Amygdala (tissue), 56 donors: ENCODE measurements at places on chromosomes 16 and 17.
A peak's percentile ranks its signal among the peaks of the same experiment; 100 is the strongest.

DNA sequence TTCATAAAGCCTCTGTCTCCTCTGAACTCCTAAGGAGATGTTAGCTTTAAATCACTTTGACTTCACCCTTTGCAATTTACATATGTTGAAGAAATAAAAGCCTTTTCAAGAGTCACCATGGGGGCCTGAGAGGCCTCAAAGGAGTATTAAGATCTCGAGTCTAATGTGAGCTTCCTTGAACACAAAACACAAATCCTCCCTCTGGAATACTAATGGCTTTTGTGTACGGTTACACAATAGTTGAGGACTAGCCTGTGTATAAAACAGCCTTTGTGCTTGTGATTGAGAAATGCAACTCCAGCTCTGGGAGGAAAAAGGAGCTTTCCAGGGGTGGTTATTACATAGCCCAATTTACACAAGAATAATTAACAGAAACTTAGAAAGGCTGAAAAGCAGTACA lies 1140.2 kb downstream of the CDH11 start:
- no peak for DNase-seq

- no peak for DNase-seq
Observed at GRCh38 chr17:8282345-8282744, 6.1 kb upstream of the RANGRF start.

GRCh38 chr17:8966926-8967325 lies 1.4 kb upstream of the PIK3R5 start:
- no peak for DNase-seq

DNA sequence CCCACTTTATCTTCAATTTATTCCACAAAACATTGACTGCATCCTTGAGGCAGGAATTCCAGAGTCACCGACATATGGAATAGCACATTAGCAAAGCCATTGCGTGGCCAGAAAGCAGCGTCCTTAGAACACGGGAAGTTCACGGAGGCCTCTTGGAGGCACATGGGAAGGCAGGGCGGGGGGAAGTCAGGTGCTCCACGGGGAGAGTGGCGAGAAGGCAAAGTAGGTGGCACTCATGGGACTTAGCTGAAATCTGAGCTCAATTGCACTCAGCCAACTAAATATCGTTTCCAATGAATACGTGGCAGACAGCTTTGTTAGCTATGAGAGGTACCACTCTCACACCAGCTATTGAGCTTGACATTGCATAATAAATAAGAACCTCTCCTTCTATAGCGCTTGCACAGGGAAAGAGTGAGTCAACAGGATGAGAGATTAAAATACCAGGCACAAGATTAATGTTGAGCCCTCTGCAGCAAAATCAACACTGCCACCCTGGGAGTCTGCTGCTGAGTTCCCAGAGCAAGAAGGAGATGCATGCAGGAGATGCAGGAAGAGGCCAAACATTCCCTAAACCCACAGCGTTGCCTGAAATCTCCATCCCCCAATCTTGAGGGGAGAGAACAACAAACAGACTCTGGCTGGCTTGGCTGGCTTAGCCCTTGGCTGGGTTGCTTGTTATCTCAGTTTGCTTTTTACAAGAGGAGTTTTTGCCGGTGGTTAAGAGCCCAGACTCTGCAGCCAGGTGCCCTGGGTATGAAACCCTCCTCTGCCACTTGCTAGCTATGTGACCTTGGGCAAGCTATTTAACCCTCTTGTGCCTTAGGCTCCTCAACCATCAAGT lies 28.8 kb downstream of the ABCC12 start:
- DNase-seq, result no peak

DNA sequence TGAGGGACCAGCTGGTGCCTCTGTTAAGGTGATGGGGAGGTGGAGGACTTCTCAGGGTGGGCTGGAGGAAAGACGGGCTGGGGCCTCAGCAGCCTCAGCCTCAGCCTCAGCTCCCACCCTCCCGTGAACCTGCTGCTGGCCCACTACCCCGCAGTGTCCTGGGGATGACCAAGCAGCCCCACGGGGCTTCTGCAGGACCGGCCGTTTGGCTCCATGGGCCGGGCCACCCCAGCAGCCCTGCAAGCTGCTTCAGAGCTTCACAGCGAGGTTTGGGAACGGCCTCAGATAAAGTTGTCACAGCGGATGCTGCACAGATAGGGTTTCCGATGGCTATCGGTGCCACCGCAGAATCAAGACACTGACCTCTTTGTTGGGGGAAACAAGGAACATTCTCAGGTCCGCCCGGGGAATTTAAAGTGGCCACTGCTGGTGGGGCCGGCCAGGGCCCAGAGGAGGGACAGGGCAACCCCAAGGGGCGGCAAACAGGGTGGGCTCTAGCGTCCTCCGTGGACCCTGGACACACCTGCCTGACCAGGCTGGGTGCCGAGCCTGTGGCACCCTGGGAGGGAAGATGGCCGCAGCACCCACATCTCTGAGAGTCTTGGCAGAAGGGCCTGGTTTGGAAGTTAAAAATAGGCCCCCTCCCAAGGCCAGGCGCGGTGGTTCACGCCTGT lies 47.8 kb upstream of the ZC3H18 start:
- DNase-seq, result no peak

DNA sequence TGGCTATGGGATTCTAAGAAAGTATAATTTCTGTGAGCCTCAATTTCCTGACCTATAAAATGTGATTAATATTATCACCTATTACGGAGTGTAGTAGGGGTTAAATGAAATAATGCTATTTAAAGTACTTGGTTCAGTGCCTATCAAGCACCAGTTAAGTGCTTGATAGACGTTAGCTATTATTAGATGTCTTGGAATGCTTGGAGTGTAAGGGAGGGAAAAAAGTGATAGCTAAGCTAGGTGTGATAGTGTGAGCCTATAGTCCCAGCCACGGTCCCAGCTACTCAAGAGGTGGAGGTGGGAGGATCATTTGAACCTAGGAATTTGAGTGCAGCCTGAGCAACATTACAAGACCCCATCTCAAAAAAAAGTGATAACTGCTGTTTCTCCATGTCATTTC lies 7.5 kb downstream of the ORC6 start:
- DNase-seq, result no peak

GRCh38 chr17:71055128-71055527 lies 885.8 kb downstream of the KCNJ2 start:
- DNase-seq, result no peak

DNA sequence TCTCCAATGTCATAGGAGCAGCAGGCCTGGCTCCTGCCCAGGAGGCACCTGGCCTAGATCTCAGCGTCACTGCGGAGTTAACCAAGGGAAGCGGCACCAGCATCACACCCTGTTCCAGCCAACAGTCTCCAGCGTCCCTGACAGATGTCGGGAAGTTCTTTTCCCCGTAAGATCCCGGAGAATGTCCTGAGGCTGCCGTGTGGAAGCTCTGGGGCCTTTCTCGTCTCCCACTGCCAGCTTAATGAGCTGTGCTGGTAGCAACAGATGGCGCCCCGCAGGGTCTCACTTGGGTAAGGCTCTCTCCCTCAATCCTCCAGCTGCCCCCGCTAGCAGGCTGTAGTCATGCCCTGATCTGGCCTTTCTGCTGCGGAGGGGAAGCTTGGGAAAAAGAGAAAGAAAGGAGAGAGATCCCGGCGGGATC lies 57.5 kb downstream of the MARCHF10 start:
- DNase-seq, result no peak

- peak; percentile 12 for DNase-seq
Observed at GRCh38 chr16:20383106-20384029, 21.2 kb downstream of the PDILT start.

DNA sequence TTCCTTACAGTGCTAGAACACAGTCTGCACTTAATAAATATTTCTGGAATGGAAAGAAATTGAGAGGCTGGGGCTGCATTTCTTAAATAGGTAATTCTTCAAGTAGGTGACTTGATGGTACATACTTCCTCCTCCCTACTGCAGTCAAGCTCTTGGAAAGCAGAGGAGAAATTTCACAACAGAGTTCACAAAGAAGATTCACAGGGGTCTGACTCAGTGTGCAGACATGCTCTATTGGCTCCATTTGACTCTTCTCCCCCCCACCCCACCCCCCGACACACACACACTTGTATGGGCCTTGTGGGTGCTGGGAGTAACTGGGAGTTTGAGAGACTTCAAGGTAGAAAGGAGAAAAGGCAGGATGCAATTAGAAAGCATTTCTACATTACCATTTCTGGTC lies 6.2 kb upstream of the MYOCD start:
- no peak for DNase-seq

GRCh38 chr17:34840750-34841149 lies 120.5 kb downstream of the CCT6B start:
- no peak for DNase-seq

GRCh38 chr17:30905742-30906100 lies 317 bp downstream of the TEFM start:
- no peak for DNase-seq

- DNase-seq, result peak; percentile 11
Observed at GRCh38 chr16:85055493-85056210, 28.1 kb downstream of the KIAA0513 start.

DNA sequence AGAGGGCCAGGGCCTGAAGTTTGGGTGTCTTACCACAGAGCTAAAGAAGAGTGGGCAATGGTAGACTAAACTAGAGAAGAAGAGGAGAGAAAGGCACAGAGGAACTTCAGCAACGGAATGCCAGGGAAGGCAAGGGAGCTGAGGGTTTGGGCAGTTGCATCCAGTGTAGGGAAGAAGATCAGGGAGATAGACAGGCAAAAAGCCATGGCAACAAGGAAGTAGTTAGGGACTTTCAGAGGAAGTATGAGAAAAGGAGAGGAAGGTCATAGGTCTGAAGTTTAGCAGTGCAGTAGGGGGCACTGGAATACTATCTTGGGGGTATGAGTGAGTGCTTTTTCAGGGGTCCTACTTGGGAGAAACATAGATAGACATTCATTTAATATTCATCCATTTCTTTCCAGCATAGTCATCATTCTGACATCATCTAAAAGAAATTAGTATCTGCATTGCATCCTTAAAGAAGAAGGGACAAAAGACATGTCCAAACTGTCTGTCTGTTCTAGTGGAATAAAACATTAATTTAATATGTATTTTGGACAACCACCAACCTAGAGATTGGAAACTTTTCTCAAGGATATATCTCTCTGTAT lies 2.2 kb upstream of the NF1 start:
- DNase-seq, result no peak

DNA sequence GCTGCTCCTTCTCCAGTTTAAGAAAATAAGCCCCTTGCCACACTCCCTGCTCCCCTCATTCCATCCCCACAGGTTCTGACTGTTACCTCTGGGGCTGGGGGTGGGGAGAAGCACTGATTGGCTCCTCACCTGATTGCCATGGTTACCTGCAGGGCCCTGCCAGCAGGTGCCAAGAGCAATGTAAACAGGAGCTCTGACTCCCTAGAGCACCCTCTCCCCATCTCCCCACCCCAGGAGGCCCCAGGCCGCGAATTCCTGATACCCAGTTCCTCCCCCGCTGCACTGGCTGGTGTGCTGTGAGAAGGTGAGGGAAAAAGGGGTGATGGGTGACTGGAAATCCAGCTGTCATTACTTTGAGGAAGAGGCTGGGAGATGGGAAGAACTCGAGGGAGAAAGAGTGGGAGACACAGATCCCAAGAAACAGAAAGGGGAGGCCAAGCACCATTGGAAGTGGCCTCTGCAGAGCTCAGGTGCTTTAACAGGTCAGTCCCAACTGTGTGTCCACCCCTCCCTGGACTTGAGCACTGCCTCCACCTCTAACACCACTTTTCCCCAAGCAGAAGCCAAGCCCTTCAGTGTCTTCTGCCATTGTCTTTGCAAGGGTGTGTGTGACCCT lies 4.5 kb downstream of the PCGF2 start:
- no peak for DNase-seq

DNA sequence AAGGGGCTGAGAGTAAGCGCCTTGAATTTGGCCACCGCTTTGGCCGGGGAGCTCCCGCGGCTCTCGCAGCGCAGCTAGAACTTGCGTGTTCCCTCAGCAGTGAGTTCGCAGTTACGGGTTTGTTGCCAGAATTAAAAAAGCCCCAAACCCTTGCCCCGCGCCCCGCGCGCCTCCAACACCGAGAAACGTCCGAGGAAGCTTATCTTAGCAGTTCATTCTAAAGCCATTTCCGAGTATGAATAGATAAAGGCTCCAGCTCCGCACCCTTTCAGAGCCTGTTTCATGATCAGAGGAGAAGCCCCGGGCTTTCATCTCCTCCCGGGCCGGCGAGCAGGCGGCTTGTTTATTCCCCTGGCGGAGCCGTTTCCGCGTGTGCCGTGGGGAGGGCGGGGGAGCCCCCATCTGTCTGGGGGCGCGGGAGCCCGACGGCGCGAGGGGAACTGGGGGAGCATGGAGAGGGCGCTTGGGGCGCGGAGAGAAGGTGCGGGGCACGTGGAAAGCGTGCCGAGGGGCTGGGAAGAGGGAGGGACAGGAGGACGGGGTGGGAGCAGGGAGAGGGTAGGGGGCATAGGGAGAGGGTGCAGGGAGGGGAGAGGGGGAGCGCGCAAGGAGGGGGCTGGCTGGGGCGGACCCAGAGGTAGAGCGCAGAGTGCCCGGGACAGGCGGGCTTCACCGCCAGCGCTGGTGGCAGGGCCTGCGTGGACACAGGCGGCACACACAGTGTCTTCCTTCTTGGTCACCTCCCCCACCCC lies 9.9 kb downstream of the TBX4 start:
- DNase-seq, result no peak

- DNase-seq, result no peak
Observed at GRCh38 chr17:55314784-55315491, 50.2 kb downstream of the HLF start.

DNA sequence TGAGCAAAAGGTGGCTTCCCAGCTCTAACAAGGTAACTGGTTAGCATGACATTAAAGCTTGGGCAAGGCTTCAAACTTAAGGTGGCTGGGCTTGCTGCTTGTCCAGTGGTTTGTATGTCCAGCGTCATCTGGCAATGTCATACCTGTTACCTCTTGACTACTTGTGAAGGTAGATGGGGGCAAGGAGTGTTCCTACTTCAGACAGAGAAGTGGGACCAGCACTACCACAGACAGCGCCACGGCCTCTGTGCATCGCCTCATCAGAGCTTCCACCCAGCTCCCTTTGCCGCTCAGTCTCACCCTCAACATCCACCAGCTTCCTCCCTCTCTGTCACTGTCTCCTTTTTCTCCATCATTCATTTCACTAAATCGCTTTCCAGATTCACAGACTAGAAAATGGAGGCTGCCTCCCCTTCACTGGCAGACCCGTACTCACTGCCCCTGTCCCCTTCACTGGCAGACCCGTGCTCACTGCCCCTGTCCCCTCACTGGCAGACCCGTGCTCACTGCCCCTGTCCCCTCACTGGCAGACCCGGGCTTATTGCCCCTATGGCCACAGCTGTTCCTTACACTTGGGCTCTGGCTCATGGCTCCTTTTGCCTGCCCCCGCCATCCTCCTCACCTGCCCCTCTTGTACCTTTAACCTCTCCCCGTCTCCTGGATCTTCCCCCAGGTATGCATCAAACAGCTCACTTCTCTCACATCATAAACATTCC lies 14.8 kb downstream of the CYB5D2 start:
- DNase-seq, result no peak

DNA sequence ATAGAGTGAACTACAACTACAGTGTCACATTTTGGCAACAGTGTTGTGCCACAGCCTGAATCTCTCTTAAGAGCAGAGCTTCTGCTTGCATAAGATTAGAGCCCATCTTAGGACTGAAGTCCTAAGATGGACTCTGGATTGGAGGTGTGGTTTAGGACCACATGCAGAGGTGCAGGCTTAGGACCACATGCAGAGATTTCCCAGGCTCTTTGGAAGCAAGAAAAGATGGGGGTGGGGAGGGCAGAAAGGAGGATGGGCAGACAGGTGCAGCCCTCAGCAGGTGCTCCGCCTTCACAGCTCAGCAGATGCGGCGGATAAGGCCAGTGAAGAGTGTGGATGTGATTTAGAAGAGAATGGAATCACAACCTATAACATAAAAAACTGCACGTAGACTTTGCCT lies 128.7 kb downstream of the TANGO6 start:
- no peak for DNase-seq

GRCh38 chr17:40150276-40150675 lies 9.9 kb downstream of the CASC3 start:
- DNase-seq, result no peak
